ENCODE measurements at places on chromosomes 2 and 18.

GRCh38 chr2:240466579-240467148 lies 31.2 kb downstream of the GPC1 start:
- DNase-seq: peak; percentile 39

GRCh38 chr18:5600378-5601071 lies 56.7 kb upstream of the EPB41L3 start:
- no peak for DNase-seq

DNA sequence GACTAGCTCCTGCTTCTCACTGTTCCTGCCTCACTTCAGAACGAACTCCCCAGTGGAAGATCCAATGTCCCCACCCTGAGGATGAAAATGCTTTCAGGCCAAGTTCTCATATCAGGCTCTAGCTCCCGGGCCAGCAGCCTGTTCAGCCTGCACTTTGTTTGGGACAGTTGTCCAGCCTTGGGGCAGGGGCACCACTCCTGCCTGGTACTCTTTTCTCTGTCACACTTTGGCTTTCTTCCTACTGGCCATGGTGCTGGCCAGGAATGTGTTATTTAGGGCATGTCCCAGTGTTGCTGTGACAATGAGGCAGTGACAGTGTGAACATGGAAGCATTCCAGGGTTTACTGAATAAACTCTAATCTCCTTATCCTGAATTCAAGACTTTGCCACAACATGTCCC lies 154.1 kb downstream of the GALNT14 start:
- no peak for DNase-seq

DNA sequence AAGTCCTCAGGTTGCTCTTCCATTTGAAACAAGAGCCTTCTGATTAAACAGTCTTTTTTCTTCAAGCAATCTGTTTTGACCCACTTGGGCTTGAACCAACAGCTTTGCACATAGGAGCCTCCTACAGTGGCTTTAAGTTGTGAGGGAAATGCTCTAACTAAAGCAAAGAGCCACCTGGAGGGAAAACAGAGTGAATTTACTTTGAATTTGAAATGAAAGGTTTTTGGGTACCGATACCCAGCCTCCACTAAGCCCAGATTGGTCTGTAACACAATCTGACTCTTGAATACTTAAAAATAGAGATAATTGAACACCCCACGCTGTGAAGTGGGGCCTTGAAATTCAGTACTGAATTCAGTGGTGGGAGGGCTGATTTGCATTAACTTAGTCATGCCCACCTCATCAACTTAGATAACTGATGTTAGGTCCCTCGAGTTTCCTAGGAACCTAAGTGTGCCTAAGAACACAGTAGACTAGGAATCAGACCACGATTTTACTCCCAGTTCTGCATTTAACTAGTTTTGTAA lies 56.3 kb upstream of the ACVR1C start:
- DNase-seq: no peak

- no peak for DNase-seq
Measured at GRCh38 chr2:219417374-219417773, 803 bp upstream of the DES start.

DNA sequence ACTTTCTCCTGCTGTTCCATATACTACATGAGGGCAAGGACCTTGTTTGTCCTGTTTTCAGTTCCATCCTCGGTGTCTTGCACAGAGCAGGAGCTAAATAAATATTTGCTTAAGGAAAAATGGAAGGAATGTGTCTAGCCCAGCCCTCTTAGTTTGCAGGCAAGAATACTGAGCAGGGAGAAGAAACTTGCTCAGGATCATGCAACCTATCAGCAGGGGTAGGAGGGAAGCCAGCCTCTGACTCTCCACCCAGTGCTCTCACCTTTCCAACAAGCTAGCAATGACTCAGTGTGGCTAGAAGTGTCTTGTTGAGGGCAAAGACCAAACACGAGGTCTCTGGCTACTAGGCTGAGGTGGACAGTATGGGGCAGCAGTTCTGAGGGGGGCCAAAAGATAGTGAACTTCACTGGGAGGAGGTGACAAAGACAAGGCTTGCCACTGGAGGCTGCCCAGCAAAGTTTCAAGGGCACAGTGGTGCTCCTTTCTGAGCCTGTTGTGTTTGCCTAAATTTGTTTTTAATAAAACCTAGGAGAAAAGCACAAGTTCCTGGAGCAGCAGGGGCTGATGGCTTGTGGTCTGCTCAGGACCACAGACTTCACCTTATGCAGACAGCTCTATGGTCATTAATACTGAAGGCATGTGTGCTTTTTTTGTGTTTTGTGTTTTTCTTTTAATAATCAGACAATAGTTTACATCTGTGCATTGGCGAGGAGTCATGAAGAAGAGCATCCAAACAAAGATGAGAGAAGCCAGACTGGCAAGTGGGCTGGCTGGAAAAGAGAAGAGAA lies 49.1 kb upstream of the CTAGE1 start:
- no peak for DNase-seq

DNA sequence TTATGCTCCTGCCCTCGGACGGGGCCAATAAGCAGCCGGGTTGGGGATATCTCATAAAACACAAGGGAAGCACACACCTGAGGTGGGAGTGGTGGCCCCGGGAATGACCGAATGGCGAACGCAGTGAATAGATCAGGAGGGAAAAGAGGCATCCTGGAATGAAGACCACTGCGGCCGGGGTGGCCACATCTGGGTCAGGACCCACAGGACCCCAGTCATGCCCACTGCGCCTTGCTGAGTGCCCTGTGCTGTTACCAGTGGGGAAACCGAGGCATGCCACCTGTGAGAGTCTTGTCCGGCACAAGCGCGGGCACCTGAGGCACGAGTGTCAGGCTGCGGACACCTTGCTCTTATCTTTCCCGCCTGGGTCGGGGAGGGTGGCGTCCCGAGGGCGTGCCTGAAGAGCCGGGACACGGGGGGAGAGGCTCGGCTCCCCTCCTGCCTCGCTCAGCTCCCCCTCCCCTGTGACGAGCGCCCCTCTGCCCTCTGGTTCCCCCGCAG lies 1.6 kb downstream of the PDCD1 start:
- DNase-seq: no peak

- DNase-seq: no peak
Measured at GRCh38 chr2:80338794-80339193, 34.2 kb upstream of the LRRTM1 start.

DNA sequence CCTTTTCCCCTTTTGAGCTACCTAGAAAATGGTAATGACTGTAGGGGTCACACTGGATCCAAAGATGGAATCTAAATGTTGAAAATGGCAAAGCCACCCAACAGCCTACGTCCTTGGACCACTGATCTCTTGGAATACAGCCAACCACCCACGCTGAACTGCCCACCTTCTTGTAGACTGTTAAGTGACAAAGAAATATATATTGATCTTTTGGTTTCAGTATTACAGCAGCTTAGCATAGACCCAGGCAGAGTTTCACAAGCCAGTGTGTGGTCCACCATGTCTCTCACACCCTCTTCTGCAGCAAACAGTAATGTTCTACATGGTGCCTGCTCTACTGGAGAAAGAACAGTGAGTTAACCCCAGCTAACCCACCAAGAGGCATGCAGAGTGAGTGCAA lies 20.2 kb downstream of the CACNB4 start:
- no peak for DNase-seq

DNA sequence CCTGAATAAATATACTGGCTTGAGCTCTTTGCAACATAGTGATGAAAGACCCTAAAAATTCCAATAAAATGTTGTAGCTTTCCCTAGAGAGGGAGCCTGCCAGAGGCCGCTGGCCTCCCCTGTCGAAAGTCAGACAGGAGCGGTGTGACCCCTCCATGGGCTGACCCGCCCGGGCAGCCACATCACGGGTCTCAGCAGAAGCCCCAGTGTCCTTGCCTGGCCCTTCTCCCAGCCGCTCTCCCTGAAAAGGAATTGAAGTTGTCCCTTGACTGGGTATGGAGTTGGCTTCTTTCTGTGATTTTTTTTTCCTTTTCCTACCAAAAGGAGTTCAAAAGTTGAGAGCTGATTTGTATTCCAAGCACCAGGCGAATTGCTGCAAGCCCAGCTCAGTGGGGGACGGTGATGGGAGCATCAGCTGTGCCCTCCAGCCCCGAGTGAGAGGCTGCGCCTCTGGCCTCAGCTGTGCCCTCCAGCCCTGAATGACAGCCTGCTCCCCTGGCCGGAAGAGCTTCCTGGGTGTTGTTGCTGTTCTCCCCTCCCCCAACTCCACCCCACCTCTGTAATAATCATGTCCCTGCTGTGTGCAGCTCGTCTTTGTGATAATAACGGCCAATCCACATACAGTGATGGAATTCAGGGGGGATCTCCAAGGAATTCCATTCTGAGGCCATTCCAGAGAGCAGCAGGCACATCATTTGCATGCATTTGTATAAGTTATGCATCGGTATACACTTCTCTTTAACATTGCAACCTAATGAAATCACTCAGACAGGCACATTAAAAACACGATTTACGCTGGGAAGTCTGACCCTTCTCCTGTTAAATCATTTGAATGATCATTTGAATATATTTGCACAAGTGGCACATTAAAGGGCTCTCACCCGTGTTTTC lies 501.0 kb downstream of the EIPR1 start:
- DNase-seq: no peak

GRCh38 chr2:190974629-190975361 lies 39.2 kb downstream of the STAT1 start:
- DNase-seq: no peak

GRCh38 chr18:22639026-22639463 lies 221.3 kb upstream of the CTAGE1 start:
- DNase-seq: no peak

GRCh38 chr2:205496370-205496769 lies 185.9 kb upstream of the NRP2 start:
- DNase-seq: no peak

DNA sequence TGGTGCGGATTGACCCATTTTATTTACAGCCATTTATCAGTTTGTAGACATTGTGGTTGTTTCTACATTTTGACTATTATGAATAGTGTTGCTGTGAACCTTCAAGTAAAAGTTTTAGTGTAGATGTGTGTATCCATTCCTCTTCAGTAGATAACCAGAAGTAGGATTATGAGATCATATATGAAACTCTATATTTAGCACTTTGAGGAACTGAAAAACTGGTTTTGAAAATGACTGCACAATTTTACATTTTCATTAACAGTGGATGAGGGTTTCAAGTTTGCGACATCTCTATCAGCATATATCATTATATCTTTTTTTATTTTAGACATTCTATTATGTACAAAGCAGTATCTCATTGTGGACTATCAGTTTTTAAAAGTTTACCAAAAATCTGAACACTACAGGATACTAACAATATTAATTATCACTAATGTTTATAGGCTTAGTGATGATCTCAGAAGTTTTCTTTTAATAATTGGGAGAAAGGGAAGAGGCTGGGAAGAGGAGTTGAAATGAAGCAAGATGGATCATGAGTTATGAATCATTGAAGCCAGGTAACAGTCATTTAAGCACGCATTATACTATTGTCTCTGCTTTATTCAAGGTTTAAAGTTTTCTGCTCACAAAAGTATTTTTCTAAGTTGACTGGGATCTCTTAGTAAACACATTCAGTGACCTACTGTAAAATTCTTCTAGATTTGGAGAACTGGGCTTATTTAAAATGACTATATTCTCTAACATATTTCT lies 329.0 kb upstream of the LRATD1 start:
- DNase-seq: no peak

DNA sequence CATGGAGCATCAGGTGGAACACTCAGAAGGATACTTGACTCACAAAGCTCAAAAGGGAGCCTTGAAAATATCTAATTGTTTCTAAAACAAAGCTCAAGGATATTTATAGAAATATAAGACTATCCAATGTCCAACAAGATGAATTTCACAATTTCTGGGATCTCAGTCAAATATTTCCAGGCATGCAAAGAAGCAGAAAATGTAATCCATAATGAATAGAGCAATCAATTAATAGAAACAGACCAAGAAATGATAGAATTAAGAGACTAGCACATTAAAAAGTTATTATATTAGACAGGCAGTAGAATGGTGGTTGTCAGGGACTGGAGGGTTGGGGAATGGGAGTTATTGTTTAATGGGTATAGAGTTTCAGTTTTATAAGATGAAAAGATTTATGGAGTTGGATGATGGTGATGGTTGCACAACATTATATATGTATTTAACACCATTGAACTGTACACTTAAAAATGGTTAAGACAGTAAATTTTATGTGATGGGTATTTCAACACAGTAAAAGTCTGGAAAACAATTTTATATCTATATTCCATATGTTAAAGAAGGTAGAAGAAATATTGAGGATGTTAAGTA lies 189.9 kb upstream of the PIEZO2 start:
- DNase-seq: no peak

- DNase-seq: no peak
Measured at GRCh38 chr18:11520536-11520935, 88.9 kb upstream of the SLC35G4 start.

GRCh38 chr2:190267302-190267701 lies 52.3 kb downstream of the HIBCH start:
- DNase-seq: no peak

- DNase-seq: no peak
Measured at GRCh38 chr2:239669899-239670460, 269.2 kb upstream of the HDAC4 start.

DNA sequence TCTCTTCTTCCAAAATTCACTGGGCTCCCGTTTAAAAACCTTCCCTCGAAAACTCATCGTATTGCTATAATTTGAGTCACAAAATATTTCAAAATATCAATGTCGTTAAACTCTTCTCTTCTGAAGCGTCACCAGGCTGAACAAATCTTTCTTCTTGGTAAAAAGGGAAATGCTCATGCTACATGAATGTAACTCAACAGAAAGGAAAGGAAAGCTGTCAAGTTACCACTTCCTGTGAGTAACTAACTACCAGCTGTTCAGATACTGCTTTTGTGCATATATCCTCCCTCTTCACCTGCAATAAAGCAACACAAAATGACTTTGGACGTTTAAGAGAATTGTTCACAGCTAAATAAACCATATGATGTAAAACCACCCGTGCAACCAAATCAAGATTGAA lies 95.4 kb downstream of the DOCK10 start:
- no peak for DNase-seq

DNA sequence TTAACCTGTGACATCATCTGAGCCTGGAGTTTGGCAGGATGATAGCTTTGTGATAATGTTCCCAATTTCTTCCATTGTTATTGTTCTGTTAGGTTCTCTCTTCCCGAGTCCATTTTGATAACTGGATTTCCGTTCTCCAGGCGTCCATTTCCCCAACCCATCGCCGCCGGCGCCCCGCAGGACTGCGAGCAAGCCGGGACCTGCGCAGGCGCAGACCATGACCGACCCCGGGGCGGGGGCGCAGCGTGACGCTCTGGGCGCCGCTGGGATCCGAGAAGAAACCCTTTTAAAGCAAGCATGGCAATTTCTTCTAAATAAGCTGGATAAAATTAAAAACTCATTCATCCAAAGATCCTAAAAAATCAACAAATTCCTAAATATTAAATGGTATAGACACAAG lies at the start of gene SLC25A52:
Gene SLC25A52, minus strand, starts transcription at position 186 of the 400 bp plus-strand sequence. CDS start 219 bp downstream, outside the sequence.
- no peak for DNase-seq

DNA sequence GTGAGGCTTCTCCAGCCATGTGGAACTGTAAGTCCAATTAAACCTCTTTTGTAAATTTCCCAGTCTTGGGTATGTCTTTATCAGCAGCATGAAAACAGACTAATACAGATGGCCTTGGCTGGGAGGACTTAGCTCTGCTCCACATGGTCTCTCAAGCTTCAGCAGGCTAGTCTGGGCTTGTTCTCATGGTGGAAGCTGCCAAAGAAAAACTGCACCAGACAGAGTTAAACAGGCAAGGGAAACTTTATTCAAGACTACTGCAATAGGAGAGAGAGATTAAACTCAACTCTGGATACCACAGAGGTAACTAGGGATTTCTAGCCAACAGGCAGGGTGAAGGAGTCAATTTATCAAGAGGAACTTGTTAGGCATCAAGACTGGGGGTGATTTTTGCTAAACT lies 142.1 kb downstream of the CABLES1 start:
- no peak for DNase-seq

GRCh38 chr18:24582771-24583170 lies 122.3 kb downstream of the HRH4 start:
- DNase-seq: no peak
